ENCODE measurements at places on chromosomes 5 and 9.

DNA sequence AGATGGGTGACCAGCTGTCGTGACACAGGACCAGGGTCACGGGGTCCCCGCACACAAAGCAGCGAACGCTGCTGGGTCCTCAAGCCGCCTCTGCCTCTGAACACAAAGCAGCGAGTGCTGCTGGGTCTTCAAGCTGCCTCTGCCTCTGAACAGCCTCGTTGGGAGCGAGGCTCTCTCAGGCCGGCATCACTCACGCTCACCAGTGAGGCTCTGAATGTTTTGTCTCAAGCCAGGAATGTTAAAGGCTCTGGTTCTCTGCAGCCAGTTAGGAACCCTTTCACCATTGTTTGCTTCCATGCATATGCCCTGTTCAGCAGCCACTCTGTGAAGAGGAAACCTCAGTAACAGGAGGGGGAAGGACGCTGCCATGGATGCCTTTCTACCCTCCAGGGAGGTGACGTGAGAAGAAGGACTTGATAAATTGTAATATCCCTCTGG lies 82.7 kb upstream of the TAF11L2 start:
- no peak for DNase-seq

GRCh38 chr5:173243831-173244305 lies 8.9 kb upstream of the NKX2-5 start:
- no peak for DNase-seq

DNA sequence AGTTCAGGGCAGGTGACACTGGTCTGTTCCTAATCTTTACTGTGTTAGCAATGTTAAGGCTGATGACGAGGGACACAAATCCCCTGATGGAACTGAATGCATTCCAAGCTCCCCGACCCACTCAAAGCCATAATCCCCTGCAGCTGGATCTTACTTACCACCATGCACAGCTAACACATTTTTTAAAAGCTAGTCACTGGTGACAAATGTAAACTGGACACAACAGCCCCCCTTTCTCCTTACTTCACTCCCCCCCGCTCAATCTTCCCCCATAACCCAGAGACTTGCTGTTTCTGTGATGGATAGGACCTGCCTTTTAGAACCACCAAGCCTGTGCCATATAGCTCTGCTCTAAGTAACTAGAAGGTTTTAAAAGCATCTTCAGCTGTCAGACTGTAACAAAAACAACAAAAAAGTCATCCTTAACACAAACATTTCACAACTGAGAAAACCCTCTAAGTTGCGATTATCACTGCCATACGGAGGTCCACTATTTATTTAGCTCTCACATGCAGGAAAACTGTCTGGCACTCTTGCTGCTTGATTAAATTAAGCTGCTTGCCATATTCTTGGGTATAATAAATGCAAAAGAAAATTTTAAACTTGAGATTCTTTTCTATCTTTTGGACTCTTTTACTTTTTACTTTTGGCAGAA lies 44.4 kb downstream of the BNC2 start:
- no peak for DNase-seq

GRCh38 chr9:127449332-127449966 lies 1.8 kb downstream of the RPL12 start:
- DNase-seq: no peak

GRCh38 chr9:32350682-32351081 lies 33.8 kb upstream of the ACO1 start:
- DNase-seq: no peak

GRCh38 chr5:9283473-9283872 lies 262.4 kb downstream of the SEMA5A start:
- no peak for DNase-seq

GRCh38 chr9:14057368-14058324 lies 256.3 kb downstream of the NFIB start:
- no peak for DNase-seq

- DNase-seq: no peak
Measured at GRCh38 chr9:91360551-91361290, 997 bp downstream of the AUH start.

- DNase-seq: no peak
Measured at GRCh38 chr5:94903726-94904125, 285.3 kb downstream of the SLF1 start.

GRCh38 chr5:154298065-154298464 lies 107.5 kb downstream of the GALNT10 start:
- no peak for DNase-seq

GRCh38 chr5:110651507-110651906 lies 75.0 kb downstream of the TMEM232 start:
- no peak for DNase-seq

GRCh38 chr9:127216888-127217217 lies 47.7 kb upstream of the GARNL3 start:
- DNase-seq: no peak

GRCh38 chr5:67301285-67301903 lies 104.8 kb upstream of the CD180 start:
- no peak for DNase-seq

DNA sequence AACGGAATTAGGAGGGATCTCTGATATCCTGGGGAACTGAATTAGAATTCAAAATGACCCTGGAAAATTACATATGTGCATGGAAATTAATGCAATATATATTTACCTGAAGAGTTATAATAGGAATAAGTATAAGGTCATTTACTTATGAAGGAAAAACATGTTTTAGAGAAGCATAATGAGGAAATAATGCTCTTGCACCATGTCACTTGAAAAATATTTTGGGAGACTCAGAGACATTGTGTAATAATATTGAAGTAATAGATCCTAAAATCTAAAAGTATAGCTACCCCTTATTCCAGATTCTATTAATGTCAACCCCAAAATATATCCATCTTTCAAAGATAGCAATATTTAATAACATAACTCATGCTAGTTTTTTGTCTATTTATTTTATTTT lies 28.4 kb downstream of the SPZ1 start:
- no peak for DNase-seq

GRCh38 chr9:32004431-32005076 lies 379.9 kb upstream of the ACO1 start:
- no peak for DNase-seq

DNA sequence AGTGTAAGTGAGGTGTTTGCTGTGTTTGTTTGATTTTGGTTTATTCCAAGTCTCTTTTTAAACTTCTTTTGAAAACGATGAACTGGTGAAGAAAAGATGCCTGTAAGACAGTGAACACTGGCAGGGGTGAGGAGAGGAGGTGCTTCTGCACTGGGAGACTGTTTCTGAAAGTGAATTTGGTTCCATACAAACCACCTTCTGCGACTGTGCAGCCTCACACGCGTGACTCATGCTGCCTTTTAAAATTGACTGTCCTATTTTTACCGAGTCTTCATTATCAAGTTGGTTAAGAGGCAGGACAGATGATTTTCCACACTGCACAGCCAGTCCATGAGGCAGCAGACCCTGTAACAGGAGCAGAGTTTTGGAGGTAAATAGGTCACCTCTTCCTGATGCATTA lies 340.6 kb downstream of the MTRR start:
- no peak for DNase-seq

DNA sequence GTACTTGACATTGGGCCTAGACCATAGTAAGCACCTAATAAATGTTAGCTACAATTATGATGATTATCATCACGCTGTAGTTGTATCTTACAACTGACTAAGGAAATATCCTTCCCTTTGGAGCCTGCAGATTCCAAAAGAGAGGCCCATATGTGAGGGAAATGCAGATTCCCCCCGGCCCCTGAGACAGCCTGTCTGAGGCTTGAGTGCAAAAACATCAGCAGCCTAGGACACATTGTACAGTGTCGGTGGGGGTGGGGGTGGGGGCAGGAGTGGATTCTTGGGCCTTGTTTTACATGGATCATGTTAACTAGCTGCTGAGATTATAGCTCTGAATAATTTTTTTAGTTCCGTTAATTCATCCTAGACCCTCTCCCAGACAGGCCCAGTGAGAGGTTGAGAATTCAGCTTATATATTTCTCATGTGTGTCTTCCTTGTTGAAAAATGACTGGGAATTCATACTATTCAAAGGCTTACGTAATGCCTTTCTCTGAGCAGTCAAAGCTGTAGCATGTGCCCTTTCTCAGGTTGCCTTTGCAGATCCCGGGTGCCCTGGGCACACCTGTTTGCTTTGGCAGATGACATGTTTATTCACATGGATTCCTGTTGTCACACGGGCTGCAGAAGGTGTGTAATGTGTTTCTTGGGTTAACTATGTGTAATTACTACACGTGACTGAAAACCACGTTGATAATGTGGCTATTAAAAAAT lies 262.8 kb downstream of the NR3C1 start:
- no peak for DNase-seq

DNA sequence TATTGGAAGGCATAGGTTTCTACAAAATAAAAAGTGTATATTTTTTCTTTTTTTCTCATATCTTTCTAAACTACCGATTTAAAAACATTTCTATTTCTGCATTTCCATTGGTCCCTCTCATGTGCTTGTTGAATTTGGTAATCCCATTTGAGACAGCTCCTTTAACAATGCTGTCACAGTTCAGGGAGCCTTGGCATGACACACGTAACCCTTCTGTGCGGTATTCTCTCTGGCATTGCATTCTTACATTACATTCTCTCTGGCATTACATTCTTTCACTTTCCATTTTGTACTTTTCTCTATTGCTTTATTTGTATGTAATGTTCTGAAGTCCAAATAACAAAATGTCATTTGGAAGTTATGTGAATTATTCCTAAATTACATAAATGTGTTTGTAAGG lies 150.7 kb upstream of the RASGRF2 start:
- no peak for DNase-seq

DNA sequence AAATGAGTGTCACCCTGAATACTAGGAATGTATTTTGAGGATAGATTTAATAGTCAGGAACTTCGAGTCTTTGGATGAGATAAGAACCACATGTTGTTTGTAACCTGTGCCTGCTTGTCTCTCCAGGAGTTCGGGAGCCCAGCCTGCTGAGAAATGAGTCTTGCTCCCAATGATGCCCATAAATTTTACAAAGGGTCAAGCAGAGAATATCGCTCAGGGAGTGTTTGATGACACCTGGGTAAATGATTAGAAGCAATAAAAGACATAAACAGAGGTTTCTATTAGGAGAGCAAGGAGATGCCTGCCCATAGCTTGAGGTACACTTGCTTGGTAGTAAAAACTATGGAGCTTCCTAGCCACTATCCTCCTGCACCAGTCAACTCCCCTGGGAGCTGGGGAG lies 46.9 kb upstream of the KLF4 start:
- no peak for DNase-seq

DNA sequence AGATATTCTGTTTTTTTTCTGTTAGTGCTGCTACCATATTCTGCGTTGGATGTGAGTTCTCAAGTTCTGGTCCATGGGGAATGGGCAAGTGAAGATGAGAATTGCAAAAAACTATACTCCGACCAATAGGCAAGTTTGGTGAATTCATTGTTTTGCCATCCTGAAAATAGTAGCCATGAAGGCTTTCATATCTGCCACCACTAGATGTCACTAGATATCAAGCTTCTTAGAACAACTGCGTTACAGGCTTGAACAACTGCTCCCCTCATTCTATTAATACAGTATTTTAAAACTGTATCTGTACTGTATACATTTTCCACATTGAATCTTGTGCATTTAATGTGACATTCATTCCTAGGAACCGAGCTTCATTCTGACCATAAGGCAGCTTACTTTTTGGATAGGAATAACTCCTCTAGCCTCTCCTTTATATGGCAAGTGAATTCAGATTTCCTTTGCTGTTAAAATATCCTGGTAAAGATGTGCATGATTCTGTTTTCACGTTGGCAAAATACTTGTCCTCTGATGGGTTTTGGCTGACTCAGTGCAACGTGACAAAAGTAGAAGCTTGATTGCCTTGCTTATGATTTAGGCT lies 163.6 kb downstream of the SREK1 start:
- no peak for DNase-seq

GRCh38 chr9:124263800-124264426 lies 6.2 kb downstream of the NEK6 start:
- no peak for DNase-seq

GRCh38 chr5:132099076-132099748 lies 25.6 kb downstream of the CSF2 start:
- no peak for DNase-seq

GRCh38 chr5:116564756-116565490 lies 9.7 kb downstream of the SEMA6A start:
- no peak for DNase-seq

GRCh38 chr9:91896097-91896496 lies 53.9 kb downstream of the ROR2 start:
- no peak for DNase-seq

DNA sequence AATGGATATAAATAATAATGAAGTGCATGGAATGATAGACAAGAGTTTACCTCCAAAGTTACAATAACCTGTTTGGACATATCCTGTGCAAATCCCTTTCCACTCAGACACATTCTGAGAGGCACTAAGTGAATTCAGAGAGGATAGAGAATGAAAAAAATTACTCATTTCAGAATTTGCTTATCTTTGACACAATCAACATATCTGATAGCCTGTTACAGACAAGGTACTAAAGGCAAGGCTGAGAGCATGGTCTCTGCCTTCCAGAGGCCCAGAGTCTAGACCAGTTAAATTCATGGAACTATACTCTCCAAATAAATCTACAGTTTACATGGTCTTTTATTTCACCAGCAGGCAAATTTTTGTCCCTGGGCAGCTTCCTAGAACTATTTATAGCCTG lies 371.8 kb upstream of the PTGER4 start:
- DNase-seq: no peak

DNA sequence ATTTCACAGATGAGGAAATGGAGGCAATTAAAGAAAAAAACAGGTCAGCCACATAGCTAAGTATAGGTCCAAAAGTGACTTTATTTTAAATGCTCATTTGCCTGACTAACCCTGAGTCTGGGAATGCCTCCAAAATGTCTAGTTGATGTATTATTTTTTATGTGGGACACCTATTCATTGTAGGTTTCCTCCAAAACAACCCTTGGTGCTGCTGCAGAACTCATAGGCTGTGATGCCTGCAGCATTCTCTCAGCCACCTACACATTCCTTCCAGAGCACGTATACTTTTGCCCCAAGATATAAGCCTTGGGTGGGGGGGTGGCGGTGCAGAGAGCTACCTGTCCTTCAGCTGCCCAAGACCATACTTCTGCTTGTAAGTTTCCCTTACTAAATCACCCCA lies 77.4 kb downstream of the MSX2 start:
- no peak for DNase-seq

DNA sequence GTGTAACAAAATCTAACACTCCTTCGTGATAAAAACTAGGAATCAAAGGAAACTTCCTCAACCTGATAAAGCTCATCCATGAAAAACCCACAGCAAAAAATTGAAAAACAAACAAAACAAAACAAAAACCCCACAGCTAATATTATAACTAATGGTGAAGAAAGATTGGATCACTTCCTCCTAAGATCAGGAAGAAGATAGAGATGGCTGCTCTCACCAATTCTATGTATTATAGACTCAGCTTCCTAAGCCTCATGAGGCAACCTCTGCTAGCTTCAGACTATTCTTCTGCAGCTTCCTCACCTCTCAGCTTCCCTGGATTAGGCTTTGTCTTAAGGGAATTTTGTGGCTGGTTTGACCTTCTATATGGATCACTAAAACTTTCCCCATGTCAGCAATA lies 40.1 kb downstream of the PHAX start:
- no peak for DNase-seq

DNA sequence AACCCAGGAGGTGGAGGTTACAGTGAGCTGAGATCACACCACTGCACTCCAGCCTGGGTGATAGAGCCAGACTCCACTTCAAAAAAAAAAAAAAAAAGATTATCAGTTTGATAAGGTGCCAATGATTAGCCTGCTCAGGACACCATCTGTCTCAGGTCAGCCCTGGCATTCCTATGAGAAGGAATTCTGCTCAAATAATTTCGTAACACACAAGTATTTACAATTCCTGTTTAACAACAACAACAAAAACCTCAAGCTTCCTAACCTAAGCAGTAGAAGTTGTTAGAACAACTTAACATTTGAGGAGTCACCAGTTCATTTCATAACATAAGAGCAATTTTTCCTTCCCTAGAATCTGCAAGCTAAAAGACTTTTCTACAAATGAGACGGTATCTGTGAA lies 85.0 kb downstream of the LHFPL2 start:
- DNase-seq: no peak

All from stimulated activated CD8-positive, alpha-beta memory T cell treated with anti-CD3 and anti-CD28 coated beads, Interleukin-2, amount 100 ng/mL, for 48 hours (primary cell).